ENCODE measurements at places on chromosomes 11 and 22.

DNA sequence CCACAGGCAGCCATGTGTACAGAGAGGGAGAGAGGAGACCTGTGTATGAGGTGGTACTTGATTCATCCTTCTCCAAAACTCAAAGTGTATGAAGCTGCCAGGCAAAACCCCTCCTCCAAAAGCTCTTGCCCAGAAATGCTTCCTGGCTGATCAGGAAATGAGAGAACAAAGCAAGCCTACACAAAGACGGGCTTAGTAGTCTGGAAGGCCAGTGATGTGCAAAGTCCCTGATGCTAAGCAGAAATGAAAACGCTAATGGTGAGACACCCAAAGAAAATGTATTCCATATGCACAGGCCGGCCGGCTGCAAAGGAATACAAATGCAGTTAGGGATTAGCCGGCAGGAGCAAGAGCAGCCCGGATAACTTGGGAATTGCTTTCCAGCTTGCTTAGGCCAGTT lies 234.9 kb upstream of the CADM1 start:
- no peak for DNase-seq

DNA sequence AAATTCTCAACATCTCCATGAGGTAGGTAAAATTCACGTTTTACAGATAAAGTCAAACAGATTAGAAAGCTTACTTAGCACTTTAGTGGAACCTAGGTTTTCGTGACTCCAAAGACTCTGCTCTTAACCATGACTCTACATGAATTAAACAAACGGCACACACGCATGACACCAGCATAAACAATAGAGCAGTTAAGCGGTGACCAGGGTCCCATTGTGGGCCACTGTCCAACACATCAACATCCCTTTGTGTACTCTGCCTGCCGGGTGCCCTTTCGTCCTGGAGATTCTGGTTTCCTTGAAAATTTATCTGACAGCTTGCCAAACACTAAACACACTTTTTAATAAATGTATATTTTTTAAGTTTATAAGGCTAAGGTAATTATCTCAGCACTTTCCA lies 941.7 kb downstream of the OPCML start:
- DNase-seq = no peak

DNA sequence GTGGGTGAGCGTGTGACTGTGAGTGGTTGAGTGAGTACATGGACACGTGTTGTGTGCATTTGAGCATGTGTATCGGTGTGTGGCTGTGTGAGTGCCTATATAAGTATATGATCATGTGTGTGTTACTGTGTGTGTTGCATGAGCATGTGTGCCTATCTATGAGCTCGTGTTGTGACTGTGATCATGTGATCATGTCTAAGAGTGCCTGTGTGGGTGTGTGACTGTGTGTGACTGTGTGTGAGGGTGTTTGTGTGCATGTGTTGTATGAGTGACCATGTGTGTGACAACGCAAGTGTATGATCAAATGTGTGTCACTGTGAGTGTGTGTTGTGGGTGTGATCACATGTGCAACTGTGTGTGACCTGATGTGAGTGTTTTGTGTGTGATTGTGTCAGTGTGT lies 88.8 kb downstream of the UBASH3B start:
- DNase-seq = no peak

- no peak for DNase-seq
Measured at GRCh38 chr11:58958500-58958899, 19.2 kb downstream of the GLYATL1 start.
